ENCODE measurements at places on chromosomes 6 and 20.

- no peak for DNase-seq
These were observed 41.5 kb downstream of the FHL5 start for GRCh38 chr6:96604420-96604819.

DNA sequence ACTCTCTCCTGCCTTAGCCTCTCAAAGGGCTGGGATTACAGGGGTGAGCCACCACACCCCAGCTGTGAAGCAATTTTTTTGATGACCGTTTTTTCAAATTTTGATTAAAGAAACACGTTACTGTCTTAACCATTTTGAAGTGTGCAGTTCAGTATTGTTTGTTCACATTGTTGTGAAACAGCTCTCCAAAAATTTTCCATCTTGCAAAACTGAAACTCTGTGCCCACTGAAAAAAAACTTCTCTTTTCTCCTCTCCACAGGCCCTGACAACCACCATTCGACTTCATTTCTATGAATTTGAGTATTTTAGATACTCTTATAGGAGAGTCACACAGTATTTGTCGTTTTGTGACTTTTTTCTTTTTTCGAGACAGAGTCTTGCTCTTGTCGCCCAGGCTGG, 53.9 kb downstream of the ECT2L start:
- no peak for DNase-seq

GRCh38 chr6:16239798-16240123, 1.4 kb downstream of the GMPR start:
- DNase-seq: no peak

DNA sequence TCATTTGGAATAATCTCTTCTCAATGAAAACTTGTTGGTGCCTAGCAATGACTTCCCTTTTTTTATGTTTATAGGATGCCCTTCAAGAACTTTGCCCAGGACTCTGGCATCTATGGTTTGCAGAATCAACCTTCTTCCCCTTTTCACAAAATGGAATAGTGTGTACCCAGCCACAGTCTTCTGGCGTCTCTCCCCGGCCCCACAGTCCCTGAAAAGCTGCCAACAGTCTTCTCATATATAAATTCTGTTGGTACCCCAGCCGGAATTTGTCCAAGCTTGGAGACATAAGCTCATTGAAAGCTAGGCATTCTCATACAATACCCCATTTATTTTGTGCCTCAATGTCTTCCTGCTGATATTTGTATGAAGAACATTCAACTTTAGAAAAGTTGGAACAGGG, 26.4 kb upstream of the MCM3 start:
- DNase-seq: no peak

- DNase-seq: no peak
These were observed 37.8 kb upstream of the SNRPB2 start for GRCh38 chr20:16692009-16692408.

GRCh38 chr6:35264550-35265274, 5.2 kb downstream of the ZNF76 start:
- no peak for DNase-seq

GRCh38 chr6:125853756-125854155, 63.0 kb downstream of the NCOA7 start:
- DNase-seq: no peak

DNA sequence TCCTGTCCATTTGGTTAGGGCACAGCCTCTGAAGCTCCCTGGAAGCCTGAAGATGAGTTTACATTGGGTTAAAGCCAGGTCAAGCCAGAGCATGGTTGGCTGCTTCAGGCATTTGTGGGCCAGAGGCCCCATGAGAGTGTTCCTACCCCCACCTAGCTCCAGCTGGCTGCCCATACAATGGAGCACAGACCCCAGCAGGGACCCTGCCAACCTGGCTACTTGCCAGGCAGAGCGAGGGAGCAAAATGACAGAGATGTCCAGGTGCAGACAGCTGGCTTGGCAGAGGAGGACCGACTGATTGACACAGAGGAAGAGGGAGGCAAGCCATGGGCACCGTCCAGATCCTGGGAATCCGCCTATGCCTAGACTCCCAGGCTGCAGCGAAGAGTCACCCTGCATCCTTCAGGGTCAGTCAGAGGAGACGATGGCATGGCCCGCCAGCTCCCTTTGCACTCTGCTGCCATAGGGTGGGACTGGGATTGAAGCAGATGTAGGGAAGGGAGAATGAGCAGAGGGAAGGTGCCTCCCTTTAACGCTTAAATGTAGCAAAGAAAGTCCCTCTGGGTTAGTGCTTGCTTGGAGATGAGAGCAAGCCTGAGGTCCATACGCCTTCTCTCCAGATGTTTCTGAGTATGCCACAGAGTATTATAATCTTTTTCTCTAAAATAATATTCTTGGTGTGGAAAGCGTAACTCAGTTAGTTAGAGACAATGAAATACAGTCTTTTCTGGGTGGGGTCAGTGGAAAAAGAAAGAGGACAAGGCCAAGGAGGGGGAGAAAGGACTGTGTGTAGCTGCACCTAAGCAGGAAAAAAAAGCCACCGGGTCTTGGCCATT, 77.6 kb upstream of the FYN start:
- DNase-seq: peak; percentile 52

- DNase-seq: no peak
These were observed 33.0 kb upstream of the KIAA1586 start for GRCh38 chr6:57013521-57013926.

- DNase-seq: no peak
These were observed 41.8 kb upstream of the FUCA2 start for GRCh38 chr6:143553337-143553736.

DNA sequence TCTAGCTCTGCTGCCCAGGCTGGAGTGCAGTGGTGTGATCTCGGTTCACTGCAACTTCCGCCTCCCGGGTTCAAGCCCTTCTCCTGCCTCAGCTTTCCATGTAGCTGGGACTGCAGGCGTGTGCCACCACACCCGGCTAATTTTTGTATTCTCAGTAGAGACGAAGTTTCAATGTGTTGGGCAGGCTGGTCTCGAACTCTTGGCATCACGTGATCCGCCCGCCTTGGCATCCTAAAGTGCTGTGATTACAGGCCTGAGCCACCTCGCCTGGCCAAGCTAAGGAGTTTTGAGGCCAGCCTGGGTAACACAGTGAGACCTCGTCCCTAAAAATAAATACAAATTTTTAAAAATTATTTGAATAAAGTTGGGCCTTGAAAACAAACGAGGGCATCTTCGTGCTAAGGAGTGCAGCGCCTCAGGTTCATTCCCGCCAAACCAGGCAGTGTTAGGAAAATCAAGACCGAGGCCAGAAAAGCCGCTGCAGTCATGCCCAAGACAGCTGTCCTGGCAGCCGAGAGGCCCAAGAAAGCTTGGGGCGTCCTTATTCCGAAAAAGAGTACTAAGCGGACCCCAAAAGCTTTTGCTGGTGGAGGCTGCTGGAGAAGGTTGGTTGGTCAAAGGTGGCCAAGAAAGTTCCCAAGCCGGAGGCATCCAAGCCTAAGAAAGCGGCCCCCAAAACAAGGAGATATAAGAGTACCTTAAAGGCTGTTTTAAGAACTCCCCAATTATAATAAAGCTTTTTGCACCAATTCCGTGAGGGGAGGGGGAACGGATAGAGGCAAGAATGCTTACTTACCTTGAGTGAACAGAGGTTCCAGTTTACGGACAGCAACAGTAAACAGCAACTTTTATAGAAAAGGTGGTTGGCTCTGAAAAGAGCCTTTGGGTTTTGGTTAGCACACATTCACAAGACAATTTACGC, 109.0 kb downstream of the HFE start:
- DNase-seq: no peak

DNA sequence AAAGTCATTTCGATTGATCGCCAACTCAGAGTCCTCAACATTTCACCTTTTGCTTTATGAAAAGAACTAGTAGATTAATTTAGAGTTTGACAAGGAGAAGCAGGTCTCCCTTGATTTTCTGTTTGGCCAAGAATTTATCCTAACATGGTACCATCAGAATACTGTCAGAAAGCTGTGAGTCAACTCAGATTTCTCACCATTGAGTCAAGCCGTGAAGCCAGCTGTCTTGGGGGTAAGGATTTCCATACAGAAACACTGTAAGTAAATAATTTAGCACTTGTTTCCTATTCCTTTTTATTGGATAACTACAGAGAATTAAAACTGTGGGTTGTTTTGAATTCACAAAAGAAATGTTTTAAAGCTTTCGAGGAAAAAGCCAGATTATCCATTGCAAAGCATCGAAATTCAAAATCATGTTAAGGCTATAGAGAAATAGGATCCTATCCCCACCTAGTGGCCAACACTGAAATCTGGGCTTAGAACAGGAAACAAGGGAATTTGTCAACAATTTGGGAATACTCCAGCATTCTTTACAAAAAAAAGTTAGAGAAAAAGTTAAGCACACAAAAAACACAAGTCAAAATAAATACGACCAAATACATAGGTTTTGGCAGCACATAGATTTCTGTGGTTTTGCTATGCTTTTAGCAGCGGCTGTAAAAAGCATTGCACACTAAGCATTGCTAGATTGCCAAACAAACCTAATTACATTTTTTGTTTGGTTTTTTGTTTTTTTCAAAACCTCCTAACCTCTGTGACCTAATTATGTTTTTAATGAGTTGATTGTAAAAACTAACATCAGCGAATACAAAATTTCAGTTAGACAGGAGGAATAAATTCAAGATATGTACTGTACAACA, 44.2 kb downstream of the COL11A2 start:
- no peak for DNase-seq

- no peak for DNase-seq
These were observed 35.3 kb downstream of the VSTM2L start for GRCh38 chr20:37938181-37938750.

DNA sequence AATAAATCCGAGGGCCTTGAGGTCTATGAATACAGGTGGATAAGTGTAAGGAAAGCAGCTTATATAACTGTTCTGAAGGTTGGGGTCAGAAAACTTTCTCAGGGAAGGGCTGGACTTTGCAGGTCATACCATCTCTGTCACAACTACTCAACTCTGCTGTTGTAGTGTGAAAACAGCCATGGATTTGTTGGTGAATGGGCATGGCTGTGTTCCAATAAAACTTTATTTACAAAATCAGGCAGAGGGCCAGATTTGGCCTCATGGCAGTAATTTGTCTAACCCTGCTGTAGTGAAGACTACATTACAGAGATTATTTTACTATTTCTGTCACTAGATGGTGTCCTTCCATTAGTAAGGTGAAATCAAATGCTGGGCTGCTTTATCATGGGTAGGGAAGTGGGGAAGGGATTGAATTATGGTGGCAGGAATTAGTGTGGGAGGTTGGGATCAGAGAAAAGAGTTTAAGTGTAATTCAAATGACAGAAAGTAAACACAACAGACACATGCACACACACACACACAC, 409.6 kb upstream of the CHD6 start:
- no peak for DNase-seq

DNA sequence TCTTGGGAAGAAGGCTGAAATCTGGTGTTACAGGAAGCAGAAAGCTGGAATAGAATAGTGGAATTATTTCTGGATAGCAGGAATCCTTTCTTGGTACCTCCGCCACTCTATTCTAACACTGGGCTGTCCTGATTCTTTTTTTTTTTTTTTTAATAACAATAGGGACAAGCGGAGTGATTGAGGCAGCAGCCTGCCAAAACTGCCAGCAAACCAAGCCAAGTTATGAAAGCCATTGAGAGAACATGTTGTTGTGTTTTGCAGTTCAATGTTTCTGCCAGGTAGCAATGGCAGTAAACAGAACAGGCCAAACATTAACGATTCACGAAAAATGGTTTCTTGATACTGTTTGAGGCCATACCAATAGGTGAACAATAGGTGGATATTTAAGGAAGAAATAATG, 47.1 kb downstream of the SLC26A8 start:
- DNase-seq: no peak

DNA sequence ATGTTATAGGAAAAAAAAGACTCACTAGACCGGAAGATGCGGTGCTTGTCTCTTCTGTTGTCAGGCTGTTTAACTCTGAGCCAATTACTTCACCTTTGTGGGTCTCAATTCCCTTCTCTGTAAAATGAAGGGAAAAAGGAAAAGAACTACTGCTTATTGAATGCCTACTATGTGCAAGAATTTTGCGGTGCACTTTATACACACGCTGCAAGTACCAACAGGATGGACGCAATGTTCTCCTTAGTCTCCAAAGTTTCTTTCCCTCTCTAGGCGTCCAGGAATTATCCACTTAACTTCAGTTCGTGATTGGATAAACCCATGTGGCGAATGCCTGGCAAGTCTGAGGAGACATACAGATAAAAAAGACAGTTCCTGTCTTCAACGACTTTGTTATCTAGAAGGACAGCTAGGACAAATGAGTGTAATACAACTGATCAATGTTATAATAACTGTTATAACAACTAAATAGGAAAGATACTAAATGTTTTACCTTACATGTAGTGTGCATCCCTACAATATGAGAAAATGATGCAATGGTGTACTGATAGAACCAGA, 69.0 kb upstream of the JARID2 start:
- DNase-seq: no peak

- no peak for DNase-seq
These were observed 66.5 kb upstream of the SLC35F1 start for GRCh38 chr6:117840541-117840983.

- no peak for DNase-seq
These were observed 99.5 kb downstream of the CD164 start for GRCh38 chr6:109282756-109283155.

DNA sequence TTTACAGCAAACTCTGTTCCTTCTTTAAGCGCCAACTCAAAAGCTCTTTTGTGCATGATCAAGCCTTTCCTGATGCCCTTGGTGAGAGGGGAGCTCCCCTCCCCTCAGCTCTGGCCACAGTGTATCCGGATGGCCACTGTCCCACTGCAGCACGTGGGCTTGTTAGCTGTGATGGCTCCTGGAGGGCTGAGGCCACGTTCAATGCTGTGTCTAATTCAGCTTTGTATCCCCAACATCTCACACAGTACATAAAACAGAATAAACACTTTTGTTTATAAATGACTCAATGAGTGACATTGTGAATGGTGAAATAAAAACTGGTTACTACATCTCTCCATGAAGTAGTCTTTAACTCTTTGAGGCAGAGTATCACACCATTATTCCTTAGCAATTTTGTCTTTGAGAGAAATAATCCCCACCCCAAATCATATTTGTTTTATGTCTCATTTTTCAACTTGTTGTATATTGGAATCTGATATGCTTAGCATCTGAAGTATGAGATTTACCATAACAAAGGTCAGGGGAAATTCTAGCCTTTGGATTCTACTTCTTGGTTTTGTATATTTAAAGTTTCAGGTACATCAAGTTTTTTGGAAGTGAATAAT, 44.5 kb downstream of the EDN1 start:
- no peak for DNase-seq

GRCh38 chr6:146111881-146112450, 83.1 kb downstream of the GRM1 start:
- DNase-seq: no peak

DNA sequence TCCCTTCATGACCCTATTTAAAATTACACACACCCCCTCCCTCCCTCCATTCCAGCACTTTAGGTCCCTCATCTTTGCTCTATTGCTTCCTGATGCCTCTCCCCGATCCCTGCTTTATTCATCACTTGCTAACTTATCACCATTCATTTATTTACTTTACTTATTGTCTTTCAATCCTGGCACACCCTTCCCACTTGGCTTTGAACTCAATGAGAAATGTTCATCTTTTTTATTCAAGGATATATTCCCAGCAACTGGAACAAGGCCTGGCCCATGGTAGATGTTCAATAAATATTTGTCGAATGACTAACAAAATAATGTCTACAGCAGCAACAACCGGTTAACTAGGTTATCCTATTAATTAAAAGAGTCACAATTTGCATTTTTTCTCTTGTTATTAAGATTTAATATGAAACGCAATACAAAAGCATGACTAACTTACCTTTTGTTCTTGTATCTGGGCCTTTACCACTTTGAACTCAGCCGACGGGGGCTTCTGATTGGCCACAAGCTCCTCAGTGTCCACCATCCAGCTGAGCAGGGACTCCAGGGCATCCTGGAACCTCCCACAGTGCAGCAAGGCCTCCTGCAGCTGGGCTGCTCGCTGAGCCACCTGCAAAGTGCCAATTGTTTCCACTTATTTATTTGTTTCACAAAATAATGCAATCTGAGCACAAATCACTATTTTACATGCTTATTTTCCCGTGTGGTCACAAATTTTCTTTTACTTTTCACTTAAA, 107.8 kb downstream of the DST start:
- DNase-seq: no peak

Data from NCI-H1417 treated with DMSO at 0.1 percent for 48 hours (cell line).